SJSA1 (cell line): ENCODE measurements at places on chromosomes 6 and 20. TPM values are rescaled to one million over a fixed set of nuclear protein-coding genes. Genes with fewer than 3 reads are reported as not detected.

The FOXQ1 gene
- total RNA-seq, result 0.66 and 2.0 TPM in 2 replicates

The MYBL2 gene
- total RNA-seq, result 73.6 and 80.8 TPM in 2 replicates

The MAFB gene
- not detected in 2 replicates for total RNA-seq

DNA sequence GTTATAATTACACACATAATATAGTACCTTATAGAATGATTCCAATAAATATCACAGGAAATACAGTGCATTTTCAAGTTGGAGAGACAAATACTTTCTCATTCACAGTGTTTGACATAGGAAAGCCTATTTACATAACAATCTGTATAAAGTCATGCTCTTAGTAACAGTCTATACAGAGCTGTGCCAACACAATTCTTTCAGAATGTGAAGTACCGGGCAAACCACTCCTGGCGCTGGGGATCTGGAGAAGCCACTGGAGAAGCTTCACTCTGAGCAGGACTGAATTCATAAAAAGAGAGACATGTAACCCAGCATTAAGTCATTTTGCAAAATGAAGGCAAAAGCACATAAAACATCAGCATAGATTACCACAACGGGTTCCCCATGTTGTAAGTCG is 24.9 kb upstream of the MCM9 start:
- H3K27me3 ChIP-seq, result no peaks in the 10 kb centered on the region; the same call in 1 of the 2 replicates
- H3K4me3 ChIP-seq, result no peak overlapping the region
- DNase-seq, result no peak
- H3K4me1 ChIP-seq, result no peaks in the 10 kb centered on the region

DNA sequence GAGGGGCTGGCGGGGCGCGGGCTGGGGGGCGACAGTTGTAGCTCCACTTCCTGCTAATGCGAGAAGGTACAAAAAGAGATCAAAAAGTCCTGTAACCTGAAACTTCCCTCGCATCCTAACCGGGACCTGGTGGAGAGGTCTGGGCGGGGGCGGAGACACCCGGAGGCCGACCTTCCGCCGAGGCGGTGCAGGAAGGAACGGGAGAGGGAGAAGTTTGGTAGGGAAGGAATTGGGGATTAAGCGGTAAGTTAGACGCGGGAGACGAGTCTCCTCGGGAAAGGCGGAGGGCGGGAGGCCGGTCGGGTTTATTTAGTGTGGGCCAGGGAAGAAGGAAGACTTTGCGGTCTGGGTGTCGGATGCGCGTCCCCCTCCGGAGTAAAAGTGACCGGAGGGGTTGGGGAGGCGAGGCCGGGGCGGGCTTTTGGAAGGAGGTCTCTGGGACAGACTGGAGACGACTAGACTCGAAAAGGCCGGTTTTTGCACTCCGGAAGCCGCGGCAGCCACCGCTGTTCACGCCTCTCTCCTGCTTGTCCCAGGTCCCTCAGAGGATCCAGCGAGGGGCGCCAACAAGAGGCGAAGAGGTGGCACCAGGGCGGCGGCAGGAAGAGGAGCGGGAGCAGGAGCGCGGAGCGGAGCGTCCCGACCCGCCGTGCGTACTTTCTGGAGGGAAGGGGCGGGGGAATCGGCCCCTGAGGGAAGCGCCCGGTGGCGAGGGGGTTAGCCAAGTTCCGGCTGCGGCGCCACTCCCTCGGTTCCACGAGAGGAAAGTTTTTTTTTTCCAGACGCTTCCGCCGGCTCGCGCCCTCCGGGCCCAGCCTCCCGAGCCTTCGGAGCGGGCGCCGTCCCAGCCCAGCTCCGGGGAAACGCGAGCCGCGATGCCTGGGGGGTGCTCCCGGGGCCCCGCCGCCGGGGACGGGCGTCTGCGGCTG is 734 bp downstream of the TPBG start:
- peak overlapping the region; percentile 80 for H3K27ac ChIP-seq
- H3K4me3 ChIP-seq, result peak overlapping the region; percentile 67
- H3K36me3 ChIP-seq, result peaks cover 31% of the 10 kb centered on the region
- H3K4me1 ChIP-seq, result peaks cover 16% of the 10 kb centered on the region

The MMP24OS gene
- 18.5 and 19.1 TPM in 2 replicates for total RNA-seq

The ELOVL4 gene
- 1.2 and 1.3 TPM in 2 replicates for total RNA-seq

DNA sequence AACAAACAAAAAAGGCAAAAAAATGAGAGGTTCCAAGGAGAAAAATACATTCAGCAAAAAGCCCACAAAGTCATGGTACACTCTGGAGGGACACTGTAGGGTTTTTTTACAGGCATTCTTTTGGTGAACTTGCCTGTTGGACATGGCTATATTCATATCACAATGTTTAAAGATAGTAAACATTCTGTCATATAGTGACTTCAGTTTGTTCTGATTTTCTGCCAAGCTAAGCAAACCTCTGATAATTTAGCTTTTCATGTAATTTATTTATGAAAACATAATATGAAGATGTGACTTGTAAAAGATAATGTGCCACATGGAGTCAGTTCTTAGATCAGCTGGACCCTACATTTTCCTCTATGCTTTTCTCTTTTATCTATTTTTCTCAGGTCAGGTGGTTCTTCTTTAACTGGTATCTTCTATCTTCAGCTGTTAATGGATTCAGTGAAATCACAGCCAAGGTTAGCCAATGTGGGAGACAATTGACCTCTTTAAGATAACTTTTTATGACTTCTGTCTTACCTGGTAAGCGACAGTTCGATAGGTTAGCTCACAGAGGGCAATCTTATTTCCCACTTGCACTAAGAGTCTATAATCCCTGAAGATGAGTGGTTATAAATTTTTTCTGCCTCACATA is 87.9 kb downstream of the ADGRB3 start:
- no peaks in the 10 kb centered on the region for H3K36me3 ChIP-seq
- DNase-seq, result no peak
- H3K27me3 ChIP-seq, result no peaks in the 10 kb centered on the region
- H3K4me3 ChIP-seq, result no peak overlapping the region
- no peaks in the 10 kb centered on the region for H3K4me1 ChIP-seq
- H3K27ac ChIP-seq, result no peak overlapping the region

DNA sequence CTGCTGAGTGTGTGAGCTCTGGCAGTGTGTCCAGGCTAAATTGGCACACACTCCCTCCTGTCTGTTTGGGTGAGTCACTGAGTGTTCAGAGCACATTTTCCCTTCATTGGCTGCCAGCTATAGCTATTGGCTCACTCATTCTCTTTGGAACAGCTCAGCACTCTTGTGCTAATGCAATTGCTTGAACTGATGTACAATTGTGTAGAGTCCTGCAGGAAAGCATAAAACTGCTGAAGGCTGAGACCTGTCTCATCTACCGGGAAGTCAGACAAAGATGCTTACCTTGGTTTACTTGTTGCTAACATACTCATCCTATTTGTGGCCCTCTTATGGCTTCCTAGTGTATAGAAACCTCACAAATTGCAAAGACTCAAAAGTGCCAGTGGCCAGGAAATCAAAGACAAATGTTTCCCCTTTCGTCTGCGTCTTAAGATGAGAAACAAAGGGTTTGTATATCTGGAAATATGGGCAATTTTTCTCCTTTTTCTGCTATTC is 351.0 kb downstream of the BCKDHB start:
- no peaks in the 10 kb centered on the region for H3K36me3 ChIP-seq
- DNase-seq, result peak; percentile 75
- no peaks in the 10 kb centered on the region for H3K27me3 ChIP-seq

The IL17F gene
- total RNA-seq, result not detected in 2 replicates

- no peak overlapping the region for H3K4me3 ChIP-seq
- DNase-seq, result no peak
- H3K4me1 ChIP-seq, result peaks cover 3% of the 10 kb centered on the region
- no peaks in the 10 kb centered on the region for H3K27me3 ChIP-seq
- no peak overlapping the region for H3K27ac ChIP-seq
Observed at GRCh38 chr20:46358346-46359058, 47.9 kb downstream of the ELMO2 start.

DNA sequence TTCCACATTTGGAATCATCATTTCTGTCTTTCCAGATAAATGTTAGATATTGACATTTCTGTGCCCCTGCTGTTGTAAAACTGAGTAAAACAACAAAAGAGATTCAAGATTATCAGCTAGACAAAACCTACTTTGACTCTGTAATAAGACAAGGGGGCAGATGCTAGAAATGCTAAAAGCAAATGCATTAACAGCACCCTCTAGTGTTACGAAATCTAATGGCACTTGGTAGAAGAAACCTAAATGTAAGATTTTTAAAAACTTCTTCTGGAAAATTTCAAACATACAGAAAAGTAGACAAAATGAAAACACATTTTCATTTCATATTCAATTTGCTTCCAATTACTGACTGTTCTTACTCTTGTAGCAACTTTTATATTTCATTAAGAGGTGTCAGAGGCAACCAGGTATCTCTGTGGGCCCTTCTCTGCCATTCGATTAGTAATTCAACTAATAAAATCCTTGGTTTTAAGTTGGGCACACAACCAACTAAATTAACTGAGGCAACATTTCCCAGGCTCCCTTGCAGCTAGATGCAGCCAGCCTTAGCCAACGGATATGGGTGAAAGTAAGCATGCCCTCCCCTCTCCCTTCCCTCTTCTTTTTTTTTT is 45.0 kb downstream of the SLC23A2 start:
- H3K4me3 ChIP-seq, result no peak overlapping the region
- H3K27me3 ChIP-seq, result no peaks in the 10 kb centered on the region
- DNase-seq, result no peak
- H3K36me3 ChIP-seq, result peaks cover 6% of the 10 kb centered on the region; the same call in 1 of the 2 replicates
- peaks cover 4% of the 10 kb centered on the region for H3K4me1 ChIP-seq
